ENCODE measurements at places on chromosomes 4 and X.

DNA sequence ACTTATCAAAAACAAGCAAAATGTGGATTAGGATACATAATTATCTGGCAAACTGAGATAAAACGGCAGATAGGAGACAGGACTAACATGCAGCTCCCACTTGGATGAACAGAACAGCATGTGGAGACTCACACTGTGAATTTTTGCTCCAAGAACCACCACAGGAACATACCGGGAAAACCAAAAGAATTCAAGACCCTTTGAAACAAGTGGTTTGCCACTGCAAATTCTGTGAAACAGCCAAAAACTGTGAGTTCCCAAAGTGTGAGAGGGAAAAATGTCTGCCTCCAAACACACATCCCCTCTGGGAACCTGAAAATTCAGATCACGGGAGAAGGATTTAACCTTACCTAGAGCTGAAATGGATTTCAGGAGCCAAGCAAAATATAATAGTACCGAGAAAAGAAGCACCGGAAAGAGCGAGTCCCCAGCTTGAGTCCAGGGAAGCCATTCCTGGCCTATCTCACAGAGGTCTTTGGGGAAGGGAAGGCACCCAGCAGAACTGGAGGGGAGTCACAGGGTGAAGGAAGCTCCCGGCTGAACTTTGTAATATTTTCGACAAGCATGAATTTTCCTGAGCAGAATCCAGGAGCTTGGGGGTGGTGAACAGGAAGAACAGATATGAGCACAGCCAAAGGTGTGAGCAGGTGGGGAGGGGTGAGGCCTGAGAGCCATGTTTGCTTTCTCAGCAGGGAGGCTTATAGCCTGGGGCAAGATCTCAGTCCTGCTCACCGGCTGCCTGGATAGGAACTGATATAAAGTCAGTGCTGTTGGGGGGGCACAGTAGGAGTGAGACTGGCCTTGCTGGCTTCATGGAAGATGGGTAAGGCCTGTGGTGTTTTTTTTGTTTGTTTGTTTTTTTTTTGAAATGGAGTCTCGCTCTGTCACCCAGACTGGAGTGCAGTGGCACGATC is 23.9 kb downstream of the MANBA start:
- DNase-seq, result no peak

DNA sequence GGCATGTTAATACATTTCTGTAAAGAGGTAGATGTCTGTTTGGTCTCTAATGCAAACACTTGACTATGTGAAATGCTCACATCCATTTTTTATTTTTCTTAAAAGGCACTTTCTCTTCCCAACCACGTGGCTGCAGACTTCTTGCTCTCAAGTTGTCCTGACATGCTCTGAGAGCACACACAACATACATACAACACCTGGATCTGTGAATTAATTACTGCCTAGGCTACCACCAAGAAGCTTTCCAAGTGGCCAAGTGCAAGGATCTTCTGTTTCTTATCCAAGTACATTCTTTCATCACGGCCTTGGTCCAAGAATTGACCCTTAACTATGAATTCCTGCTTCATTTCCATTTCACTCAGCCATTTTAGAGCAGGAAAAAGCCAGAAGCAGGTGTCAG is 110.8 kb downstream of the SPRY1 start:
- DNase-seq, result no peak

DNA sequence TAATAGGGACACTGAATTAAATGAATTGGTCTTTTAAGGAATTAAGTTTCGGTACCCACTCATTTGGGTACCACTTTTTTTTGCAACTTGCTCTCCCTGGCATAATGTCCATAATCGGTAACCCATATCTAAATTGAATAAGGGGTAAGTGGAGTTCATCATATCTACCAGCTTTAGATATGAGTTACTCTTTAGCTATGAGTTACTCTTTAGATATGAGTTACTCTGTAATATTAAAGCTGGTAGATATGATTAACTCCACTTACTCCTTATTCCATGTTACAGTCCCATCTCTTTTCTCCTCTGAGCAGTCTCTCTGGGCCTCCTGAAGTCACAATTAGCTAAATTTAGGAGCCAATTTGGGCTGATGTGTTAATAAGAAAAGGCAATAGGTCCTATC is 85.7 kb downstream of the TEX13C start:
- no peak for DNase-seq

GRCh38 chr4:174096999-174097398 is 186.5 kb downstream of the FBXO8 start:
- no peak for DNase-seq

DNA sequence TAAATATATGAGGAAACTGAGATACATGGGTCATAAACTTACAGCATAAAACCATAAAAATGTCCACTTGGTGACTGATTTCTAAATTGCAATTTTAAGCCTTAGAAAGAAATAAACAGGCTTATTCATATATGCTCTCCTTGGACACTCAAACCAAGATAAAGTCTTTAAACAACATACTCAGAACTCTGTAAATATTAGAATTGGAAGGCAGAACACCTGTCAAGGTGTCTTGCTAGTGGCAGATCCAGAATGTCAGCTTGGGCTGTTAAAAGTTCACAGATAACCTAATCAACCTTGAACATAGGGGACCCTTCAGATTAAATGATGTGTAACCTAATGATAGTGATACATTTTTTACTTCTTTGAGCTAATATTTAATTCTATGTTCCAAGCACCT is 208.1 kb upstream of the ARSJ start:
- no peak for DNase-seq

DNA sequence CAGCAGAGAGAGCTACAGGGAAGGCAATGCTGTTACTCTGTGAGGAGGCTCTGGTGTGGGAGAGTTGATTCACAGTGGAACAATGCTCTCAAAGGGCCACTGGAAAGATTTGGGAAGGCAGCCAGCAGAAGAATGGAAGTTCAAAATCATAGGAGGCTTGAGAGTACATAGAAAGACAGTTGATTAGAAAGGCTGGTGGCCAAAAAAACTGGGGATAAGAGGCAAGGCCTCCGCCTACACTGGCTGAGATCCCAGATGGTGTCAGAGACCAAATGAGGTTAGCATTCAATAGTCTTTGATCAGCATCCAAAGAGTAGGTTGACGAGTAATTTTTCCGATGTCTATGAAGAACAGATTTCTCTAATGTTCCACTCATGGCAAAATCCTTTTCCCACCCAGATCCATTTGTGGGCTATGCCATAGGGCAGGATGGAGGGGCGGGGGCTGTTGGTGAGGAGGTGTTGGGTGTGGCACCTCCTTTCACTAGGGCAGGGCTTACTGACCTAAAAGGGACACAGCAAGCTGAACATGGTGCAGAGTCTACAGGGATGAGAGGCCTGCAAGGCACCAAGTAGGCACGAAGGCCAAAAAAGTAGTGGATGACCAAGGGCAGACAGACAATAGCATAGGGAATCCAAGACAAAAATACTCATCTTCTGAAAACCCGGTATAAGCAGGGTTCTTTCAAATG is 15.1 kb downstream of the TEC start:
- DNase-seq, result no peak

DNA sequence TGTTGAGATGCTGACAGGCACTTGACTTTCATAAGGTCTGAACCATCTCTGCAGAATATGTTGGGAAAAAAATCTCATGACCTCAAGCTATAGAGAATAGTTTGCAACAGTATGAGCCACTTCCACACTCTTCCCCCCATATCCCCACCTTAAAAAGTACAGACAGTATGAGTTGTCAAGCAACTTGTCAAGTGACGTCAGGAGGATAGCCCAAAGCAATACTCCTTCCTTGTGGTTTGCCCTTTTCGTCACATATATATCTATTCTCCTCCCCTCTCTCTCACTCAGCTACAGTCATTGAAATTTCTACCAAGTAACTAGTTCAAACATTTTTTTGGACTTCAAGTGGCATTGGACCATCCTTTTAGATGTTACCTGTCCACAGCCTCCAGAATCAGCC is 67.7 kb downstream of the MCF2 start:
- no peak for DNase-seq

GRCh38 chrX:9440116-9440844 is 24.6 kb upstream of the TBL1X start:
- no peak for DNase-seq

DNA sequence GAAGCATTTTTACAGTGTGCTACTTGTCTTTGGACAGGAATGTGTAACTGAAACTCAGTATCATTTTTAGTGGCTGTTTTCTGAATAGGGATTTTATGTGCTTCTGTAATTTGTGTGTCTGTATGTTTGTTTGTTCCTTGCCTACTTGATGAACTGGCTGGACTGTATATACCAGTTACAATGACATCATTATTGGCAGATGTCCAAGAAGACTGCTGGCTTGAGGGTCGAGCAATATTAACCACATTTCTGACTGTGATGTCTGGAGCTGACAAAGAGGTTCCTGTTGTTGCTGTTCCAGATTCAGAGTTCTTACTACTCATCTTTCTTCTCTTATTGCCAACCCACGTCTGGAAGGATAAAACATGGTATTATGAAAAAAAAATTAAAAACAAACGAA is 33.0 kb downstream of the HDX start:
- no peak for DNase-seq

- DNase-seq, result no peak
Observed at GRCh38 chr4:172256820-172257219, 443.6 kb downstream of the GALNTL6 start.

- no peak for DNase-seq
Observed at GRCh38 chr4:8321771-8322170, 52.2 kb downstream of the HTRA3 start.

GRCh38 chrX:41802958-41803357 is 79.0 kb downstream of the GPR82 start:
- no peak for DNase-seq

All from SW480 (cell line).